ENCODE measurements at places on chromosomes 6 and 20.

DNA sequence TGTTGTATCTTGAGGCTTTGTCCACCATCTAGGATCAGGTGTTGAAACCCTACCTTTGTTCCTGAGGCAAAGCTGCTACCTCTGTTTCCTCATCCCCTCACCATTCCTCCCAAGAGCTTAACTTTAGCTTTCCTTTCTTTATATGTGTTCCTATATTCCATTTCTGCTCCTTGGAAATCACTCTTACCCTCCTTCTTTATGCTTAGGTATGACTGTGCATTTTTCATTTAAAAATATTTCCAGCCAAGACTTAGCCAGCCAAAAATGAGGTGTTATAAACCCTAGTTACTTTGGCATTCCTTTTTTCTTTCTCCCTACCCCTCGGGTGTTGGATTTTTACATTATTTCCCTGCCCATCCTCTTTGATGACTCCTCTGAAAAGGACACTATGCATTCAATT is 57.7 kb downstream of the TSBP1 start:
- DNase-seq = no peak

DNA sequence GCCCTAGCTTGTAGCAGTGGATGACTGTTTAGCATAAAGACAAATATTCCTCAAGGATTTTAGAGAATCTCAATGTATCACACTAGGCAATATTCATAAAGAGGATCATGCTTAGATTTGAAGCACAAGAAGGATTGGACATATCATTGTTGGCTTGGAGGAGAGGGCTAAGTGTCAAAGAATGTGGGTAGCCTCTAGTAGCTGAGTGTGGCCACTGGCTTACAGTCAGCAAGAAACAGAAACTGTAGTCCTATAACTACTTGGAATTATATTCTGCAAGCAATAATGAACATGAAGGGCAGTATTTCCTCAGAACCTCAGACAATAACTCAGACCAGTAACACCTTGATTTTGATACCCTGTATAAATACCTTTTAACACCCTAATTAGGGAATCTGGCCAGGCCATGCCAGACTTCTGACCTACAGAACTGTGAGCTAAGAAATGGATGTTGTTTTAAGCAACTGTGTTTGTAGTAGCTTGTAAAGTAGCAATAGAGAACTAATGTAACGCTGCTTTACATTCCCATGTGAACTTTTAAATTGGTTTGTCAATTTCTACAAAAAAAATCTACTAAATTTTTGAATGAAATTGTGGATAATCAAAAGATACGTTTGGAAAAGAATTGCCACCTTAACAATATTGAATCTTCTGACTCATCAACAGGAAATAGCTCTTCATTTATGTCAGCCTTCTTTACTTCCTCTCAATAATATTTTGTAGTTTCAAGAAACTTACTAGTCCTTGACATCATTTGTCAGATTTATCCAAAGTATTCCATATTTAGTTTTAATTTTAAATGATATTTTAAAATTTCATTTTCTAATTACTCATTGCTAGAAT is 65.2 kb upstream of the RSPO3 start:
- DNase-seq = no peak

DNA sequence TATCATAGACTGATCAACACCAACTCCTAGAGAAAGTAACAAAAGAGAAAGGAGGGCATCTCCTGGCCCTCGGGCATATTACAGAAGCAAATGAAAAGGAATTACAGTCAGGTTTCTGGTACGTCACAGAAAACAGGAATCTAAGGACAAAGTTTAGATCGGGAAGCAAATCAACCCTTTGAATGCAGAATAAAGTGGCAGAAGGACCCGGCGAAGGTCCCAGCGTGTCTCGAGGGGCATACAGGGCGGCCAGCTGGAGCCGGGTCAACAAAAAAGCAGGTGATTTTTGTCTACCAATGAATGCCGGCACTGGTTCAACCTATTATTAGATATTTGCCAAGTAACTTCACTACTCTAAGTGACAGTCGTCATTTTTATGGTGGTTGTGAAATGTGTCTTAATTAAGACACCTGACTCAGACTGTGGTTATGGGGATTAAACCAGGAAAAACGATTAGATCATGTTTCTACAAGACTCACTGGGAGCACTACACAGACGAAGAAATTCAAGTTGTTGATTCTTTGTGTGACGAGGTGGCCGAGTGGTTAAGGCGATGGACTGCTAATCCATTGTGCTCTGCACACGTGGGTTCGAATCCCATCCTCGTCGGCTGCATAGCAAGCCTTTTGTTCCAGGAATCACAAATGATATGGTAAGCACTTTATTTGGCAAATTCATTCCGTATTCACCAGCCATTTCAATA is 12.4 kb upstream of the ZSCAN9 start:
- peak; percentile 60 for DNase-seq

GRCh38 chr6:168192195-168192900 is 113.3 kb upstream of the FRMD1 start:
- DNase-seq = no peak

GRCh38 chr20:49790077-49790798 is 22.4 kb upstream of the SLC9A8 start:
- DNase-seq = peak; percentile 64

DNA sequence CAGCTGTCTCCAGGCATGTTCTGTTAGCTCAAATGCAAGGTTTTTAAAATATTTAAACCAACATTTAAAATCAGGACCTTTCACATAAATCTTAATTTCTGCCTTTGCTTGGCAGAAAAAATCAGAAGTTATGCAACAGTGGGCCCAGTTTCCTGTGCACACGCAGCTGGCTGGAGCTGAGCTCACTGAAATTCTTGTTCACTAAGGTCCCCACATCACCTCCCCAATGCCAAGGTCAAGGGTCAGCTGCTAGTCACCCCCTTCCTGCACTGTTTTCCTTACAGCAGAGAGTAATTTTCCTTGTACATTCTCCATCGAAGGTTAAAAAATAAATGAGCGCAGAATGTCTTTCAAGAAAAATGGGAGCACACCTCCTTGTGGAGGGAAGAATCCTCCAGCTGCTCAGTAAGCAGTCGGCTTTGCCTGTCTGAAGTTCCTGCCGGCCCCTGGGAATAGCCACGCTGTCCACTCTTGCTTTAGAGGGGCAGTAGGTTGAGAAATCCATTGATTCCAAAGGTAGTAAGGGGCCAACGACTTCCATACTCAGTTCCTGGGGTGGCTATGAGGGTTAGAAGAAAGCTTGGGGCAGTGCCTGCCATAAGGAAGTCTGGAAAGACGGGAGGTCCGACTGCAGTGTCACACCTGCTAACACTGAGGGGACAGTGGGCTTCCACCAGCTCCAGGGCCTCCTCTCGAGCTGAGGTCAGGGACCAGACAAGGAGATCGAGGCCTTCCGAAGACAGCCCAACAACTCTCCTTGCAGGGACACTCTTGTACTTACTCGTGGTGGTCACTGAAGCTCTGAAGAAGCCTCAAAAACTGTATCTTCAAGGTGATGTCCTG is 56.8 kb downstream of the MYH7B start:
- DNase-seq = no peak

DNA sequence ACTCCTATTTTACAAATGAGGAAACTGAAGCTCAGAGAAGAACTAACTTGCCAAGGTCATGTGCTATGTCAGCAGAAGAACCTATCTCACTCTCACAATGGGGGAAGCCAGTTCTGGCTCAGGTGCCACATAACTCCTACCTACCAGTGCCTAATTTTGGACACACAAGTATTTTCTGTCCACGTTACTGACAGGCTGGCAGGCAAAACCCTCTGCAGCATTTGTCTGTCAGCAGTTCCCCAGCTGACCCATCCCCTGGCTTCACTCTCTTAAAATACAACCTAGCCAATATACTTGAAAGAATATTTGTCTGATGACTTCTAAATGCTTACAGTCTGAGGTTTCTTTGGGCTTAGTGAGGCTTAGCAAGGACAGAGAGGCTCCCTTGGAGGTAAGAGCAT is 15.5 kb downstream of the GSS start:
- DNase-seq = no peak

DNA sequence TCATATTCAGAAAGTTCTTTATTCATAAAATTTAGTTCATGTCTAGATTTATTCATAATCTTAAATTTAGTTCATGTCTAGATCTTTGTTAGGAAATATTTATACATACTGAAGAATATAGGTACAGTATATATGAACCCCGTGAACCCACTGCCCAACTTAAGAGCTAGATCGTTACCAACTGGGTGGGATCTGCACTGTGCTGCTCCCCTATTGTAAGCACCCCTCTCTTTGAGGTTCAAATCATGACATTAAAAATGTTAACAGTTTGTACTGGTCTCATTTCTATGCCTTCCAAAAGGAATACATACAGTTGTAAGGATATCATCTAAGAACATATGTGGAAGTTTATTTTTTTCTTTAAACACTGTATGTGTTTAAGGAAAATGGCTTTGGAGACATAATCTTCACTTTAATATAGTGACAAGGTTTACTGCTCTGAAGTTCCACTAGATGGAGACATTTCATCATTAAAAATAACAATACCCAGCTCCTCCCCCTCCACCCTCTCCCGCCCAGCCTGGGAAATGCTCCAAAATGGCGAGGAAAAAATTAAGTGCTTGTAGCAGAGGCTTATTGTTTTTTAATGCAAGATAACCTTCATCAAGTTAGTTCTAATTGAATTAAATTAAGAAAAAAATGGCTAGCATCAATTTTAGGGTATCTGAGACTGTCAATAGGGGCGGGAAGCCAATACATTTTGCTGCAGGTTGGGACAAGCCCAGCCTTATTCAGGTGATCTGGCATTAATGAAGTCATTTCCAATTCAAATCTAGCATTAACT is 104.1 kb upstream of the TRAF3IP2 start:
- DNase-seq = peak; percentile 52

- no peak for DNase-seq
Observed at GRCh38 chr6:147058786-147059385, 145.3 kb upstream of the STXBP5 start.

GRCh38 chr6:117481278-117481925 is 1.1 kb upstream of the DCBLD1 start:
- DNase-seq = no peak

DNA sequence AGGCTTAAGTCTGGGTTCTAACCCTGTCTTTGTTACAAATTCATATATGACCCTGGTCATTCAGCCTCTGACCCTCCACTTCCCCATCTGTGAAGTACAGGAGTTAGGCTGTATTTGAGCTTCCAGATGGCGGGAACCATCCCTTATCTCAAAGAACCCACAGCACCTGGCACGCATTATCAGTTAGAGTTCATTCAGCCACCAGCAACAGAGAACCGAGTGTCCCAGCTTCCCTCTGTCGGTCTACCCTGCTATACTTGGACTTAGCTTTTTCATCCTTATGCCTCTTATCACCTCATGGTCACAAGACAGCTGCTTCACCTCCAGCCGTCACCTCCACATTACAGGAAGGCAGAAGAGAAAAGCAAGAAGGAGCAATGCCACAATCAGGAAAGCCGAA is 147.8 kb downstream of the EYA2 start:
- no peak for DNase-seq

- DNase-seq = no peak
Observed at GRCh38 chr6:137900815-137901214, 33.8 kb downstream of the TNFAIP3 start.

DNA sequence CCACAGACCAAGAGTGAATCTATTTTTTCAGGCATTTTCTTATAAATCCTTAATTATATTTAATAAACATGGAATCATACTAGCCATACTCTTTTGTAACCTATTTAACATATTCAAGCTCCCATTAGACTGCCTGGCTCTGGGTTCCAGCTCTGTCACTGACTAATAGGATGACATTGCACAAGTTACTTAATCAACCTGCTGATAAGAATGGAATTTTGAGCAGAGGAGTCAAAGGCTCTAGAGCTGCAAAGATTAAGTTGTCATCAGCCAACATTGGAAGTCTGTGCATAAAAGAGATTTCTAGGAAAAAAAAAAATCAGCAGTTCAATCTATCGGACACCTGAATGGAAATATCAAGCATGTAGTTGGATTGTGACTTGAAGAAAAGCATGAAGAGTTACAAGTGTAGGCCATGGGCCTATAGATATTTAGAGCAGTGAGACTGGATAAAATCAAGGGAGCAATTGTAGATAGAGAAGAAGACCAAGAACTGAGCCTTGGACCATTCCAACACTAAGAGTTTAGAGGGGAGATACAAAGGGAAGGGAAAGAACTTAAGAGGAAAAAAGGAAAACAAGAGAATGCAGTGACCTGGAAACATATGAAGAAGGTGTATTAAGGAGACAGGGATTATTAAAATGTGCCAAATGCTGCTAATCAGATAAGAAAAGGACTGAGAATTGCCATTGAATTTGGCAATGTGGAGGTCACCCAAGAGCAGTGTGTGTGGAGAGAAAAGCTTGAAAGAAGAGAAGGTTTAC is 11.0 kb upstream of the HINT3 start:
- DNase-seq = no peak

GRCh38 chr6:136757150-136757549 is 35.1 kb downstream of the MAP3K5 start:
- DNase-seq = no peak

- DNase-seq = no peak
Observed at GRCh38 chr20:38165966-38166702, 1.1 kb upstream of the TGM2 start.

- DNase-seq = peak; percentile 35
Observed at GRCh38 chr6:158703837-158704822, 54.3 kb downstream of the SYTL3 start.

GRCh38 chr6:128696691-128697689 is 176.6 kb upstream of the PTPRK start:
- no peak for DNase-seq

DNA sequence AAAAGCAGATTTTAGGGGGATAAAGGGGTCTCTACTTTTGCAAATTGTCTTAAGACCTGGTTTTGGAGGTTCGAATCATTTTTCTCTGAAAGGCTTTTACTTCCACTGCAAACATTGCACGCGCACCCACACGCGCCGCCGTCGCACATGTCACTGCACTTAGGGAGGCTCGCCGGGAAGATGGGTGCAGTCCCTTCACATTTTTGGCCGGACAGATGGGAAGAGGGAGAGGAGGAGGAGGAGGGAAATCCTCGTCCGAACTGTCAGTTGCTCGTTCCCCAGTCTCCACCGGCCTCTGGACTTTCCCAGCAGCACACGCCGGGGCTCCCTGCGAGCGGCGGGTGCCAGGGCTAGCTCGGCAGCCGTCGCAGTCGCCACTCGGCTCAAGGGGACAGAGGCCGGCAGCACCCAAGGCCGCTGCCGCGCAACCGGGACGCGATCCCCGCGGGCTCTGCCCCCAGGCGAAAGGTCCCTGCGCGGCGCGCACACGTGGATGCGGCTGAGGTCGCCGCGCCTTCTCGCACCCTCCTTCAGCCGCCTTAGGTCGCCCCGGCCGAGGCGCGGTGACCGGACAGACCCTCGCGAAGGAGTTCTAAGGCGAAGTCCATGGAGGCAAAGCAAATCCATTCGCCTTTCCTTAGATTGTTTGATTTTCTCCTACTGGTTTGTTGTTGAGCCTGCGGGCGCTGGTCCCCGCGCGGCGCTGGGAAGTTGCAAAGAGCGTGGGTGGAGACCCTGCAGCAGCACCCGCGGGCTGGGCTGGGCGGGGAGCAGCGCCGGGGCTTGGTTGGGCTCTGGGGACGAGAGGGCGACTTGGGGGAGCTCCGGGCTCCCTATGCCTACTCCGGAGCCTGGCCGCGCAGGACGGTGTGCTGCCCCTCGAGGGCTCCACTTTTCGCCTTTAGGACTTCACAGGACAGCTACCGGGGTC is 1.2 kb downstream of the MYB start:
- DNase-seq = no peak

GRCh38 chr6:46510651-46511050 is 19.4 kb upstream of the RCAN2 start:
- DNase-seq = peak; percentile 33

Data from GM04504 (cell line).